ENCODE measurements at places on chromosomes 1 and 21.

DNA sequence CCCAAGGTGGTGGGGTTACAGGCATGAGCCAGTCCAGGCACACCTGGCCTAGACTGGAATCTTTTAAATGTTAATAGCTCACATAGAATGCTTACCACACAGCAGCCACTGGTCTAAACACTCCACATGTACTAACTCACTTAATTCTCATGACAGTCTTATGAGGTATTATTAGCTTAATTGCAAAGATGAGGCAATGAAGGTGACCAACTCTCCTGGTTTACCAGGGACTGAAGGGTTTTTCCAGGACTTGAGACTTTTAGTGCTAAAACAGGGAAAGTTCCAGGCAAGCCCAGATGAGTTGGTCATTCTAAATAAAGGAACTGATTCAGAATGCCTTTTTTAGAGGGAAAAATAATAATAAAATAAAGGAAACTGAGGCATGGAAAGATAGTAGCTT is 7.0 kb upstream of the STMN1 start:
- no peak for DNase-seq

DNA sequence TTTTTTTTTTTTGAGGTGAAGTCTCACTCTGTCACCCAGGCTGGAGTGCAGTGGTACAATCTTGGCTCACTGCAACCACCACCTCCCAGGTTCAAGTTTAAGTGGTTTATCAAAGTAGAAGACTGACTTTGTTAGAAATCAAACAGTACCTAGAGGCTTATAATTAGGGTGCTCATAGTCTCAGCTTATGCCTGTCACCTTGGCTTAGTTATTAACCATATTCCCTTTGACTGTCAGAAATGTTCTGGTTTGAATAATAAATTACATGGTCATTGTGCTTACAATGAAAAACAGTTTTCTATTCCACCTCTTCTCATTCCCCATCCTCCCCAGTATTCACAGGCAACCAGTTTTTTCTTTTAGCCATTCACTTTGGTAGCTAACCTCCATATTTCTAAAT is 54.8 kb downstream of the CTTNBP2NL start:
- no peak for DNase-seq

GRCh38 chr1:151705753-151706463 is 10.7 kb downstream of the CELF3 start:
- DNase-seq: no peak

- DNase-seq: no peak
Measured at GRCh38 chr21:15928196-15928595, 198.4 kb downstream of the USP25 start.

- no peak for DNase-seq
Measured at GRCh38 chr1:42206164-42206563, 41.6 kb upstream of the GUCA2A start.

GRCh38 chr1:23099171-23099536 is 69.5 kb downstream of the LUZP1 start:
- no peak for DNase-seq

GRCh38 chr21:44800103-44800502 is 1.5 kb downstream of the UBE2G2 start:
- no peak for DNase-seq

DNA sequence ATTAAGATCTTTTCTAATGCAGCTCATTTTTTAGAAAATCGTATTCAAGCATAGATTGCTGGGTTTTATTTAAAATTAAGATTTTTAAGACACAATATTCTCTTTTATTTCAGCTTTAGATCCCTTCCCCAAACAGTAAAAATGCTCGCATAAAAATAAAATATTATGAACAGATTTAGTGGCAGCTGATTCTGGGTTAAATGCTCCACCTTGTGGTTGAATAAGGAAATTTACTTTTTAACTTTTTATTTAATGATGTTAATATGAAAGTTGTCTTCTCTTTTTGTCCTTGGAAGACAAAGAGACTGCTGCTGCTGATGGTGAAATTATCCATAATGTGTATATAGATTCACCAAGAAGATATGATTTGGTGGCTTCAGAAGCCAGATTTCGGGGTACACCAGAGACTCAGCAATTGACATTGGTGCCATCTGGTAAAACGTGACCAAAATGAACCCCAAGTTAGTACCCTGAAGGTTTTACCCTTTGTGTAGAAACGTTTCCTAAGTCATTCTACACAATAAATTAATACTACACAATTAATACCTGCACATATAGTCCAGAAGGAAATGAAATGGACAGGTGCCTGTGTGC is 128.0 kb downstream of the ADAMTS1 start:
- no peak for DNase-seq
